ENCODE measurements at places on chromosomes 16 and 17. TPM values are rescaled to one million over a fixed set of nuclear protein-coding genes. Genes with fewer than 3 reads are reported as not detected.

The RAB11FIP3 gene
- polyA plus RNA-seq: 6.0 TPM

The SLC5A11 gene
- polyA plus RNA-seq: 0.07 TPM

The TLCD1 gene
- polyA plus RNA-seq: 12.0 TPM

The MYH1 gene
- not detected for polyA plus RNA-seq

The KCNH6 gene
- not detected for polyA plus RNA-seq

The CHST6 gene
- polyA plus RNA-seq: 0.14 TPM

- DNase-seq: no peak
These were observed 6.6 kb downstream of the IL21R start for GRCh38 chr16:27408602-27409031.

GRCh38 chr17:33531311-33531710, 238.2 kb upstream of the ASIC2 start:
- DNase-seq: no peak

GRCh38 chr17:83058266-83058798, 21.1 kb upstream of the METRNL start:
- no peak for DNase-seq

DNA sequence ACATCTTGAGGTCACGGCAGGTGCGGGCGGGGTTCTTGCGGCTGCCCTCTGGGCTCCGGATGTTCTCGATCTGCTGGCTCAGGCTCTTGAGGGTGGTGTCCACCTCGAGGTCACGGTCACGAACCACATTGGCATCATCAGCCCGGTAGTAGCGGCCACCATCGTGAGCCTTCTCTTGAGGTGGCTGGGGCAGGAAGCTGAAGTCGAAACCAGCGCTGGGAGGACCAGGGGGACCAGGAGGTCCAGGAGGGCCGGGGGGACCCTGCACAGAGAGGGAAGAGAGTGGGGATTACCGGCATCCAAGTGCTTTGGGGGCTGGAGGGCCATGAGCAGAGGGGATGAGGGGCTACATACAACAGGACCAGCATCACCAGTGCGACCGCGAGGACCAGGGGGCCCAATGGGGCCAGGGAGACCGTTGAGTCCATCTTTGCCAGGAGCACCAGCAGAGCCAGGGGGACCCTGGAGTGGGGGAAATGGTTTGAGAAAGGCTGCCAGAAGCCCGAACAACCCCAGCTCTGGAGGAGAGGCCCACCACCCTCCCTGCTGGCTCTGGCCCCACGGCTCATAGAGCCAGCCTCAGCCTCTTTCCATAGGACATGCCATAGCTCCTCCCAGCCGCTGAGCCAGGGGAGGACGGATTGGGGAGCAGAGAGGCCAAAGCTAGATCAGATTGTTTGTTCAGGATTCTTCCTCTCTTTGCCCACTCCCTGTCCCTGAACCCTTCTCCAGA, 14.6 kb downstream of the COL1A1 start:
- DNase-seq: no peak

All from keratinocyte (primary cell).